ENCODE measurements at places on chromosomes 7 and 10. TPM values are rescaled to one million over a fixed set of nuclear protein-coding genes. Genes with fewer than 3 reads are reported as not detected.

ICA1 gene
- total RNA-seq = 36.9 TPM

CNTNAP2 gene
- total RNA-seq = 69.1 TPM

RPP30 gene
- 76.7 TPM for total RNA-seq

CYP2C8 gene
- total RNA-seq = 0.32 TPM

OR2A12 gene
- not detected for total RNA-seq

GRCh38 chr7:5679813-5680473, 101.5 kb downstream of the RNF216 start:
- no peak overlapping the region for H3K4me3 ChIP-seq
- DNase-seq = no peak
- H3K4me1 ChIP-seq = peaks cover 7% of the 10 kb centered on the region
- H3K36me3 ChIP-seq = no peaks in the 10 kb centered on the region
- H3K27me3 ChIP-seq = no peaks in the 10 kb centered on the region

DNA sequence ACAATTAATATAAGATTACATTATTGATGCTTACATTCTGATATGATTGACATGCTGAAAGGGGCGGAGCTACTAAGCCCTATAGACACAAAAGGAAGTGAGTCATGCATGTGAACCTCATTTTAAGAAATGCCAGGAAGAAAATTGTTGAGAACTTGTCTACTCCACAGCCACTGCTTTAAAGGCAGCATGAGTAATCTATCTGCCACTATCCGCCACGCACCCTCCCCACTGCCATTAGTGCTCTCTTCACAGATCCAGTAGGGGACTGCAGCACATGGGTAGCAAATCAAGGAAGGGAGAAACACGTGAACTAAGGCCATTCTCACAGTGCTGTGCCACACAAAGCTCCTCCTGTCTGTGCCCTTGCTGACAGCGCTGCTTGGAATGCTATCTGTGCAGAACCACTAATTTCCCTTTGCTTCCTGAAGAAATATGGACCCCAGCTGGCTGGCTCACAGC, 524.8 kb downstream of the GRM8 start:
- H3K4me3 ChIP-seq = no peak overlapping the region
- no peaks in the 10 kb centered on the region for H3K27me3 ChIP-seq
- no peak overlapping the region for H3K27ac ChIP-seq
- no peaks in the 10 kb centered on the region for H3K36me3 ChIP-seq
- no peak for DNase-seq

DNA sequence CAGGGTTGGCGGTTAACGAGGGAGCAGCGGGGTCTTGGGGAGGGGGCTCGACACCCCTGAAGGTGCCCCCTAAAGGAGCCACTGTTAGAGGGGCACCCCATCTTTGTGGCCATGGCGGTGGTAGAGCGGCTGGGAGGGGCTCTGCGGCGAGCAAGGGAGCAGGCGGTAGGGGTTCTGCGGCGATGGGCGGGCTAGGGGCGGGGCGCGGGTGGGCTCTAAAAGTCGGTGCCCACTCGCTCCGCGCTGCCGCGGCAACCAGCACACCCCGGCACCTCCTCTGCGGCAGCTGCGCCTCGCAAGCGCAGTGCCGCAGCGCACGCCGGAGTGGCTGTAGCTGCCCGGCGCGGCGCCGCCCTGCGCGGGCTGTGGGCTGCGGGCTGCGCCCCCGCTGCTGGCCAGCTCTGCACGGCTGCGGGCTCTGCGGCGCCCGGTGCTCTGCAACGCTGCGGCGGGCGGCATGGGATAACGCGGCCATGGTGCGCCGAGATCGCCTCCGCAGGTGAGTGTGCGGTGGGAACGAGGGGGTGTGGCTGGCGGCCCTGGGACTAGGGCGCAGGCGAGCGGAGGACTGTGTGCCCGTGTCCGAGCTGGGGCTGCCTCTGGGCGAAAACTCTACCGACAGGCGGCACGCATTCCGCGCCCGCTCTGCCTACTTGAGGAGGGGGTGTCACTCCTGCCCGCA, at the start of gene MEST:
MEST (plus strand) TSS at position 245 of the 682 bp plus-strand sequence; CDS start at position 474, 229 bp downstream.
- no peaks in the 10 kb centered on the region for H3K27me3 ChIP-seq
- peak within 1 kb of the TSS; percentile 61 for H3K4me3 ChIP-seq
- no peak within 1 kb of the TSS for H3K27ac ChIP-seq
- peaks cover 5% of the 10 kb centered on the region for H3K4me1 ChIP-seq
- no peak for DNase-seq

DNA sequence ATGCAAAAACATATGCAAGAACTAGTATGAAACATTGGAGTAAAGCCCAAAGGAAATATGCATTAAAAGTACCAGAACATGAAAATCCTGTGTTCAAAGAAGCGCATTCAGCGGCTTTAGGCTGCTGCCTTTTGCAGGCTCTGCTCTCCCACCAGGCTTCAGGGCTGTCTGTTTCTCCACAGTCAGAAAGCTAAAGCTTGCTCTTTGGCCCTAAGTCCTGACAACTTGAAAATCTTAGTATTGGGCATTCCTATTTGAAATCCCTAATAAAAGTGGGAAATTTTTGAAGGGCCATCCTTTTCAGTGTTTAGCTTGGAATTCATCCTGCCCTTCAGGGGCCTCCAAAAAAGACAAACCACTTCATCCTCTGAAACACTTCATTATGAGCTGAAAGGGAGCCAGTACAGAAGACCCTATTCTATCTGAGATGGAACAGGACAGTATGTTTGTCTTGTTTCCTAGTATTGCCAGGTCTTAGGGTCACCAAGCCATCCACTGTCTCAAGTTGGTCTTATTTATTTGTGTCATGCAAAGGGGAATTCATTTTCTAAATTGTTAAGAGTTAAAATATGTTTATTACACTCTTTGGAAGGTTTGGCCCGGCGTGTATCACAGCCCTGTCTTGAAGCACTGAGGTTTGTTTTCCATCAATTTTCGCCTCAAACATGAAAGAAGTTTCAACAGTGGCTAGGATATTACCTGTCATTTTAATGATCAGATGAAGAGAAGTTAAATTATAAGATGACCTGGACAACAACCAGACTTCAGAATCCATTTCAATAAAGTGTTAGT, 326.3 kb upstream of the BMPER start:
- H3K27ac ChIP-seq = no peak overlapping the region
- H3K36me3 ChIP-seq = no peaks in the 10 kb centered on the region
- DNase-seq = no peak
- H3K4me1 ChIP-seq = no peaks in the 10 kb centered on the region
- no peak overlapping the region for H3K4me3 ChIP-seq
- H3K27me3 ChIP-seq = no peaks in the 10 kb centered on the region

- peak overlapping the region; percentile 34 for H3K27ac ChIP-seq
- H3K36me3 ChIP-seq = no peaks in the 10 kb centered on the region
- H3K4me1 ChIP-seq = peaks cover 11% of the 10 kb centered on the region
- H3K4me3 ChIP-seq = no peak overlapping the region
- no peaks in the 10 kb centered on the region for H3K27me3 ChIP-seq
These were observed 24.8 kb downstream of the FGFBP3 start for GRCh38 chr10:91884536-91884935.

DNA sequence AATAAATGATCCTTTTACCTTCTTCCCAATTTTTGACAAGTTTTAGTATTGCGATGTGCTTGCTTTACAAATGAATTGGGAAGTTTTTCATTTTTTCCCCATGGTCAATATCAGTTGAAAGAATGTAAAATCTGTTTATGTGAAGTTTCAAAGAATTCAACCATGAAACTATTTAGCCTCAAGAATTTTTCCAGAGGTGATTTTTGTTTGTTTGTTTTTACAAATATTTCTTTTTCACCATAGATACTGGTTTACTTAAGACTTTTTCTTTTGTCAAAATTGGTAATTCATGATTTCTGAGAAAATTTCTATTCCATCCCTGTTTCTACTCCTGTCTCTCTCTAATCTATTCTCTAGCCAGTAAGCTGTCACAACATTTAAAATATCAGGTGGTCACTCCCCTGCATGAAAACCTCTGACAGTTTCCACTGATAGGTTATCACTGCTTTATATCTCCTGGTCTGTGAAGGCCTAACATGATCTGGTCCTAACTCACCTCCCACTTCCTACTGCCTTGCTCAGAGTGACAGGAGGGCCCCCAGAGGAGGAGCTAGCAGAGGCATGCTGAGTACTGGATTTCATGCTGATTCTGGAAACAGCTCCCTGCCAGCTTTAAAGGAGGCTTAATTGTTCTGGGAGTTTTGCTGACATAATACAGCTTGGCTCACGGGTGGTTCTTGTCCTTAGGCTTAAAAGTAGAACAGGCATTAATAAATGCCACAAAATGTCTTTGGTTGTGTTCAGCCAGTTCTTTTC, 7.6 kb upstream of the ARMS2 start:
- no peak overlapping the region for H3K4me3 ChIP-seq
- DNase-seq = no peak
- no peaks in the 10 kb centered on the region for H3K4me1 ChIP-seq
- H3K36me3 ChIP-seq = no peaks in the 10 kb centered on the region
- H3K27ac ChIP-seq = no peak overlapping the region
- no peaks in the 10 kb centered on the region for H3K27me3 ChIP-seq

GRCh38 chr10:91758303-91759146, 39.7 kb upstream of the TNKS2 start:
- no peaks in the 10 kb centered on the region for H3K36me3 ChIP-seq
- no peaks in the 10 kb centered on the region for H3K27me3 ChIP-seq
- H3K27ac ChIP-seq = no peak overlapping the region
- no peaks in the 10 kb centered on the region for H3K4me1 ChIP-seq
- no peak overlapping the region for H3K4me3 ChIP-seq

GRCh38 chr10:47190802-47191450, 109.1 kb upstream of the GDF10 start:
- DNase-seq = no peak
- H3K4me3 ChIP-seq = no peak overlapping the region

- no peak overlapping the region for H3K27ac ChIP-seq
- H3K36me3 ChIP-seq = no peaks in the 10 kb centered on the region
- no peak overlapping the region for H3K4me3 ChIP-seq
- DNase-seq = no peak
- no peaks in the 10 kb centered on the region for H3K4me1 ChIP-seq
These were observed 470.7 kb upstream of the KLF6 start for GRCh38 chr10:4255751-4256150.

- H3K27ac ChIP-seq = no peak overlapping the region
- H3K27me3 ChIP-seq = no peaks in the 10 kb centered on the region
- no peak for DNase-seq
- peaks cover 5% of the 10 kb centered on the region for H3K4me1 ChIP-seq
- H3K36me3 ChIP-seq = no peaks in the 10 kb centered on the region
These were observed 747.3 kb downstream of the LRMDA start for GRCh38 chr10:76178532-76179292.

DNA sequence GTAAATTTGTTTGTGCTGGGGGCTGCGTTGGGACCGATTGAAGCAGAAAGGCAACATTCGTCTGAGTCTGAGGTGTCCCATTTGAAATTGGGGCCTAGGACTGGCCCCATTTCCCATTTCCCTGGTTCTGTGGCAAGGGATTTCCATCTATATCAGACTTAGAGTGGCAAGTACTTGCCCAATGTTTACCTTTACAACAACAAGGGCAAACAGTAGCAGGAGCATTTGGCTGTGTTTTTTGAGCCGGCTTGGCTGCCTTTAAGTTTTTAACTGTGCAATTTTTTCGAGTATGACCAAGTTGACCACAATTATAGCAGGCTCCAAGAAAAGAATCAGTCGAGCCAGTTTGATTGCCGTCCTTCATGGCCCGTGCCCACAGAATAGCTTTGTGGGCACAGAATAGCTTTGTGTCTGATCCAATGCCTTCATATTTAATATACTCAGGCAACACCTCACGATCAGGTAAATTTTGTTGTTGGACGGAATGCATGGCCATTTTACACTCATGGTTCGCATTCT, 4.7 kb upstream of the CYP17A1 start:
- no peak for DNase-seq
- no peak overlapping the region for H3K4me3 ChIP-seq
- no peaks in the 10 kb centered on the region for H3K4me1 ChIP-seq
- H3K27ac ChIP-seq = no peak overlapping the region
- no peaks in the 10 kb centered on the region for H3K27me3 ChIP-seq
- H3K36me3 ChIP-seq = no peaks in the 10 kb centered on the region

DNA sequence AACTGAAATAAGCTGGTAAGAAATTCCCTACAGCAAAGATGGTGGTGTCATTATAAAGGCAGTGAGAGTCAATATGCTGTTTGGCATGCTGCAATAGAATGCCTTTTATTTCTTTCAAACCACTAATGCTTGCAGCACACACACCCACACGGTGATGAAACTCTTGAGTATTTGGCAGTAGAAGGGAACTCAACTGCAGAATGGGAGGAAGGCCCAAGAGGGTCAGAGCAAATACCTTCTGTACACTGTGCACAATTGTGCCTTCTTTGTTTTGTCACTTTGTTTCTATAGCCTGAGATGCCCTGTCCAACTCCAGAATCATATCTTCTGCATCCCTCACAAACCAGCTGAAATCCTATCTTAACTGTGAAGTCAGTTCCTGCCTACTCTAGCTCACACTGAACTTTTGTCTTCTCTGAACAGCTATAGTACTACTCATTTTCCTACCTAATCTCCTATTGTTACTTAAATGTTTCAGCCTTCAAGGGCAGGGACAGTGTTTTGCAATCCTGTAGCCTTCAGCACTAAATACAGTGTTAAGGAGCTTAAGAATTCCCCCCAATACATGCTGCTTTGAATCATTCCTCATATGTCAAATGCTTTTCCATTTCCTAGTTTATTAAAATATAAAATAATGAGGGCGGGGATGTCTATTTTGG, 22.2 kb downstream of the MMS19 start:
- no peak overlapping the region for H3K27ac ChIP-seq
- DNase-seq = no peak
- H3K27me3 ChIP-seq = no peaks in the 10 kb centered on the region
- H3K4me1 ChIP-seq = peaks cover 11% of the 10 kb centered on the region

- no peak overlapping the region for H3K4me3 ChIP-seq
- H3K36me3 ChIP-seq = no peaks in the 10 kb centered on the region
- no peaks in the 10 kb centered on the region for H3K4me1 ChIP-seq
- H3K27me3 ChIP-seq = 0 out of 2 replicates have a peak, but pooled peaks cover 4% of the 10 kb centered on the region
These were observed 1.5 kb upstream of the ZNF438 start for GRCh38 chr10:31033147-31033546.

GRCh38 chr10:109959259-109960145, 36.2 kb upstream of the XPNPEP1 start:
- no peak for DNase-seq
- H3K4me3 ChIP-seq = no peak overlapping the region
- no peaks in the 10 kb centered on the region for H3K36me3 ChIP-seq
- peaks cover 11% of the 10 kb centered on the region for H3K4me1 ChIP-seq
- H3K27me3 ChIP-seq = no peaks in the 10 kb centered on the region

- no peaks in the 10 kb centered on the region for H3K4me1 ChIP-seq
These were observed 244.0 kb downstream of the BUB3 start for GRCh38 chr10:123398180-123398591.

DNA sequence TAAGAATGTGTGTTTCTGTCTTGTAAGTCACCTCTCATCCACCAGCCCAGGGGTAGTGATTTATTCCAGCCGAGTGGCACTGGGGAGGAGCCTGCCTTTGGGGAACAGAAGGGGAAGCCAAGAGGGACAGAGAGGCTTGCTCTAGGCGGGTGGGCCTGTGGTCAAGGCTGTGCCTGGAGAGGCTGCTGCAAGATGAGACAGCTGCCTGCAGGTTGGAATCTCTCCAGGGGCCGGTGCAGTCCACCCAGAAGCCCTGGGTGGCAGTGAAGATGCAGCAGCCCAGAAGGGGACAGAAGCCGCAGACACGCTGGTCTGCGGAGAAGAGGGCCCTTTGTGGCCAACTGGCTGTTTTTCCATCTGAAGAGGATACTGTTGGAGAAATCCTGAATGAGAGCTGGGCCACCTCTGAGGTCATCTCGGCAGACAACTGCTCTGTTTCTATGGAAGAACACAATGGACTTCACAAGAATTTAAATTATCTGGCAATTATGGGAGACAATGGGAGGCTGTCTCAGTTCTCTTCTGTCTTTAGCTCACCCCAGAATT, 175.7 kb downstream of the GFRA1 start:
- DNase-seq = no peak
- peaks cover 2% of the 10 kb centered on the region for H3K4me1 ChIP-seq
- no peaks in the 10 kb centered on the region for H3K27me3 ChIP-seq
- no peak overlapping the region for H3K27ac ChIP-seq
- H3K4me3 ChIP-seq = no peak overlapping the region

GRCh38 chr10:60704471-60704870, 73.8 kb upstream of the CDK1 start:
- no peak overlapping the region for H3K4me3 ChIP-seq
- no peak overlapping the region for H3K27ac ChIP-seq
- no peaks in the 10 kb centered on the region for H3K27me3 ChIP-seq
- DNase-seq = no peak
